CD4-positive, alpha-beta T cell treated with Interleukin-10 for 1 hour (primary cell): ENCODE measurements at places on chromosomes 1 and 21.
A peak's percentile ranks its signal among the peaks of the same experiment; 100 is the strongest.

- no peak for DNase-seq
Observed at GRCh38 chr21:39022863-39023693, 160.2 kb downstream of the PSMG1 start.

GRCh38 chr1:19825298-19825697 lies 10.2 kb upstream of the RNF186 start:
- DNase-seq: no peak

GRCh38 chr1:117143871-117144270 lies 22.3 kb upstream of the TRIM45 start:
- no peak for DNase-seq

DNA sequence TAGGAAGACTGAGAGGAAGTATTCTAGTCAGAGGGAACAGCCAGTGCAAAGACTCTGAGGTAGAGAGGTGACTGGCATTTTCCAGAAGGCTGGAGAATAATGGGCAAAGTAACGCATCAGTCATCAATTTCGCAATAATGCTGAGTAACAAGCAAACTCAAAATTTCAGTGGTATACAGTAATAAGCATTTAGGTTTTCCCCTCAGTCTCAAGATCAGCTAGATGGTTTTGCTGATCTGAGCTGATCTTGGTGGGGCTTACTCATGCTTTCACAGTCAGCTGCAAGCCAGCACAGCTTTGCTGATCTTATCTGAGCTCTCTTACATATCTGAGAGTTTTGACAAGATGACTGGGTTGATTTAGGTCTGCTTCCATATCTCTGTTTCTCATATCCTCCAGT lies 108.7 kb downstream of the TSEN15 start:
- no peak for DNase-seq

DNA sequence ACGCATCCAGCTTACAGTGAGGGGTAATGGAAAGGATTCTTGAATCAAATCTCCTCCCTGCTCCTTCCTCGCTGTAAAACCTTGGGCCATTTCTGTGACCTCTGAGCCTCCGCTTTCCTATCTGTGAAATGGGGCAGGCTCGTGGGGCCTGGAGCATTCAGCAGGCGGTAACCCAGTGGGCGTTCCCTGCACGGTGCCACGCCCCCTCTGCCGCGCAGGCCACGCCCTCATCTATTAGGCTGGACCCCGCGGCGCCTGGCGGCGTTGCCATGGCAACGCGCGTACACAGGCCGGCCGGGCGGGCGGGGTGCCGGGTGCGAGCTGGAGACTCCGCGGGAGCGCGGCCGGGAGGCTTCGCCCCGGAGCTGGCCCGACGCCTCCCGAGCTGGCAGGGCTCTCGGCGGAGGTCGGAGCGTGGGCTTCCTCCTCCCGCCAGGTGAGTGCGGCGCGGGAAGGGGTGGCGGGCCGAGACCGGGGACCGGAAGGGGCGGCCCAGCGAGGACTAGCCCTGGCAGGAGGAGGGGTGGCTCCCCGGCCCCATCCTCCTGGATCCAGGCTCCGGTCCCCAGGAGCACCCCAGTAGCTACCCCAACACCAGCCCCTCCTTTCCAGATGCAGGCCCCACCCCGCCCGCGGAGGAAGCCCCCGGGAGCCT lies at the start of gene FHAD1:
Gene FHAD1 (plus strand): TSS at position 264 of the 655 bp plus-strand sequence. CDS start 4,562 bp downstream, outside the sequence.
- peak; percentile 70 for DNase-seq

DNA sequence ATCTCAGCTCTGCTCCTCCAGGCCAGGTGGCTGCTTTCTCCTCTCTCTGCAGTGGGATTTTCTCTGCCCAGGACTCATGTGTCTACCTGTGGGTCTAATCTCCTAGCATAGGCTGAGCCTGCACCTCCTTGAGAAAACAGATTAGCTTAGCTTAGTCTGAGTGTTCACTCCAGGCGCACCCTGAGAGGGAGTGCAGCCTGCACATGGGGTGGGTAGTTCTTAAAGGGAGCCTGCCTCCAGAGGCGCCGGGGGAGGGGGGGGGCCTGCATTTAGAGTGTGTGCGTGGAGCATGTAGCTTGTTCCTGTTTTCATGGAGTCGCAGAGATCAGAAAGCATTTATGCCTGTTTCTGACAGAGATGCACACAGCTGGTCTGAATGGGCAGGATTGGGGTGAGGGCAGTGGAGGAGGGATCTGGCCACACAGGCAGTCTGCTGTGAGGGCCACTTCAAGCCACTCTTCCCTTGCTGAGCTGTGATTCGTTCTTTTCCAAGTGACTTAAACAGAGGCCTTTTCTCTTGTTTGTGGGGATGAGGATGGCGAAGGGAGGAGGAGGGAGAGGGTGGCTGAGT lies 45.2 kb downstream of the GALNT2 start:
- no peak for DNase-seq
